ENCODE measurements at places on chromosomes 4 and X.

DNA sequence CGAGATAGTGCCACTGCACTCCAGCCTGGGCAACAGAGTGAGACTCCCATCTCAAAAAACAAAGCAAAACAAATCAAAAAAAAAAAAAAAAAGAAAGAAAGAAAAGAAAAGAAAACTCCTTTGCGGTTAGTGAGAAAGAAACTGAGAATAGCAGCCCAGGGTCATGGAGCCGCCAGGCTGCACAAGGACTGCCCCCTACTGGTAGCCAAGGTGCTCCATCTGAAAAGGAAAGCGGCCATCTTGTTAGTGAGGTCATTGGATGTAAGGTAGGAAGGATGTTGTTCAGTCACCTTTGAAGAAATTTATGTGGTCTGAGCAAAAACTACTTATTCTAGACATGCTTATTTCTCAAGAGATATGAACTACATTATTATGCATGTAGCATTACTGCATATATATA lies 660.6 kb upstream of the TENM3 start:
- no peak for DNase-seq

DNA sequence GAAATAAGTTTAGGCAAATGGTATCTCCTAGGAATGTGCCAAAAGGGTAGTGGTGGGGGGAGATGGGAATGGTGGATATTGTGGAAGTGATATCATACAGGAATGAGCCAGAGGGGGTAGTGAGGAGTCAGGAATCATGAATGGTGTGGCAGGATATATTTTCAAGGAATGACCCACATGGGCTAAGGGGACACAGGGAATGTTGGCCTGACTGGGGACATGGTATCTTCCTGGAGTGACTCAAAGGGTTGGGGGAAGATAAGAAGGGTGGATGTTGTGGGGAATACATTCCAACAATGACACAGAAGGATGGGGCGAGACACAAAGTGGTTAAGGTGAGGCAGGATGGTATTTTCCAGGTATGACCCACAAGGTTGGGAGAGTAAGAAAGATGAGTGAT lies 60.6 kb downstream of the MAOA start:
- DNase-seq, result no peak

DNA sequence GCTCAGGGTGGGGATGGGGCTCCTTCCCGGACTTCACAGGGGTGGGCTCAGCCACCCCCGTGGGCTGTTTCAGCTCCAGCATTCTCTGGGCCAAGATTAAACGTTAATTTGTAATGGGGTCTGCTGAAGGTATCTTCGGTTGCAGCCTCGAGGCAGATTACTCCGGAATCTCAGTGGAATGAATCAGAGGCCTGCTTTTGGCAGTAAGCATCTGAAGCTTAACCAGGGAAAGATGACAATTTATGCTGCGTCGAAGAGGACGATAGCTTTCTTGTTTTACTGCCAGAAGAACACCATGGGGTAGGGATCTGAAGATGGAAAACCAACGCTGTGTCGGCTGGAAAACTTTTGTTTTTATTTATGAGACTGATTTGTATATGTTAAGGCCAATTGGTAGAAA lies 129.2 kb upstream of the MSX1 start:
- no peak for DNase-seq

GRCh38 chr4:8228319-8229250 lies 29.5 kb downstream of the SH3TC1 start:
- peak; percentile 58 for DNase-seq

- no peak for DNase-seq
These were observed 46.6 kb downstream of the TSPAN7 start for GRCh38 chrX:38607976-38608375.
